ENCODE measurements at places on chromosomes 7 and 10.
A peak's percentile ranks its signal among the peaks of the same experiment; 100 is the strongest.

DNA sequence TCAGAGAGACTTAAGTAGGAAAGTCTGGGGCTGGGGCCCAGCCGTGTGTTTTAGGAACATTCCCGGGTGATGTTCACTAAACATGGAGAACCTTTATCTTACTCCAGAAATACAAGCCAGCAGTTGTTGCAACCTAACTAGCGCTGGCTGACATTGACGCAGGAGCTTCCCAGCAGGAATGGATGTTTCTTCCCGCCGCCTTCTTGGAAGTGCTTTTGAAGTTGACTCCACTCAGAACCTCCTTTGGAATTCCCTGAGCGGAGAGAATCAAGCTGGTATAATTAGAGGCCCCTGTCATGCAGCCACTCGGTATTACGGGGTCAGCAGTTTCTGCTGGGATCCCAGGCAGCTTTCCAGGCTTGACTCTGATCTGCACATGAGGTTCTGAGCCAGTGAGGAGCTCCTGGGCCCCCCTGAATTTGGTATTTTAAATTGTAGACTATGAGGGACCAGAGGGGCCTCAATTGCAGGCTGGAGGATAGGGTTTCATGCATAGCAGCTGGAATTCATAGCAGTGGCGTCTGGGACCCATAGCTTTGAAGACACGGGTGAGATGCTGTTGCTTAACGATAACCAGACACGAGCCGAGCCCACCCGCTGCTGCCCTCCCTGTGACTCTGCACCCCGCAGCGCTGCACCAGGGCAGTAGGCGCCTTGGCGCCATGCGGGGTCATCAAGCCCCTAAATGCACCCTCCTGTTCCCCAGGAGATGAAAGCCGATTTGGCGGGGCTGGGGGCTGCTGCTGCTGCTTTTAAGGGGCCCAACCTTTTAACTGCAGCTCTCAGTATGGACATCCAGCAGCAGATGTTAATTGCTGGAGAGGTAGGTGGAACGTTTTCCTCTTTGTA, 61.8 kb downstream of the EEPD1 start:
- no peak for DNase-seq

- no peak for DNase-seq
Measured at GRCh38 chr10:53839440-53840039, 961.5 kb downstream of the PCDH15 start.

DNA sequence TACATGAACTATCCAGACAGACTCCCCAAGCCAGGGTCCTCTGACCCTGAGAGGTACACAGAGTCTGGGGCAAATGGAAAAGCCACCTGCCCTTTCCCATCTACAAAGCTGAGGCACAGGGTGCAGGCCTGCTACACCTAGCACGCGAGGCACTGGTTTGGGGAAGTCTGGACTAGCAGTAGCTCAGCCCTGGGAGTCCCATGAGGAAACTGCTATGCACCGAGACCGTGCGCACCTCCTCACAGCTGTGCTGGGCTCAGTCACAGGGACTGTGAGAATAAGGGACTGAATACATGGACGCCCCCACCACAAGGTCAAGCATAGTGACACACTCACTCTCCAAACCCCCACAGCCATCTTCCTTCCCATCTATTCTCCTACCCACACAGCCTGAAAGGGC, 8.2 kb downstream of the MAT1A start:
- no peak for DNase-seq

DNA sequence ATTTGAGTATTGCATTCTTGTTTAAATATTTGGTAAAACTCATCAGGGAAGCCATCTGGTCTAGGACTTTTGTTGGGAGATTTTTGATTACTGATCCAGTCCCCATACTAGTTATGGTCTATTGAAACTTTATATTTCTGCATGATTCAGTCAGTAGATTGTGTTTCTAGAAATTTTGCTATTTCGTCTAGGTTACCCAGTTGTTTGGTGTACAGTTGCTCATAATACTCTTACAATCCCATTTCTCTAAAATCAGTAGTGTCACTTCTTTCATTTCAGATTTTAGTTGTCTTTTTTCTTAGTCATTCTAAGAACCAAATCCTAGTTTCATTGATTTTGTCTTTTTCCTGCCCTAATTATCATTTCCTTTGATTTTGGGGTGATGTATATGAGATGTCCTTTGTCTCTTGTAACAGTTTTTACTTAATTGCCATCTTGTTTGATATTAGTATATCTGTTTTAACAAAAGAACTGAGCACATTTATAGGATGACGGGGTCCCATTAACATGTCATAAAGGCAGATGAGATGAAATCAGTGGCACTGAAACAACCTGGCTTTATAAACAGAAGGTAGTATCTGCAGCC, 7.9 kb downstream of the MALSU1 start:
- DNase-seq, result no peak

- DNase-seq, result peak; percentile 67
Measured at GRCh38 chr7:76358011-76358480, 745 bp downstream of the YWHAG start.

DNA sequence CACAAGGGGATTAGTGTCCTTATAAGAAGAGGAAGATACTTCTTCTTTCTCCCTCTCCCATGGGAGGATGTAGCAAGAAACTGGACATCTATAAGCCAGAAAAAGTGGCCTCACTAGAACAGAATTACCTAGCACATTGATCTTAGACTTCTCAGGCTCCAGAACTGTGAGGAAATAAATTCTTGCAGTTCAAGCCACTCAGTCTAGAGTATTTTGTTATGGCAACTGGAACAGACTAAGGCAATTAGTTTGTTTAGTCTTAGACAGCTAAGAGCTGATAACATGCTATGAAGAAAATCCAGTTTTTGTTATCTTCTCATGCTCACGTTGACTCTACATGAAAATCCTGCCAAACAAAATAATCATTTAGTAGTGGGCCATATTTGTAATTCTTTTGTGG, 627.6 kb upstream of the PHF14 start:
- DNase-seq, result no peak

GRCh38 chr7:43954524-43955228, 28.4 kb downstream of the UBE2D4 start:
- DNase-seq, result peak; percentile 35

DNA sequence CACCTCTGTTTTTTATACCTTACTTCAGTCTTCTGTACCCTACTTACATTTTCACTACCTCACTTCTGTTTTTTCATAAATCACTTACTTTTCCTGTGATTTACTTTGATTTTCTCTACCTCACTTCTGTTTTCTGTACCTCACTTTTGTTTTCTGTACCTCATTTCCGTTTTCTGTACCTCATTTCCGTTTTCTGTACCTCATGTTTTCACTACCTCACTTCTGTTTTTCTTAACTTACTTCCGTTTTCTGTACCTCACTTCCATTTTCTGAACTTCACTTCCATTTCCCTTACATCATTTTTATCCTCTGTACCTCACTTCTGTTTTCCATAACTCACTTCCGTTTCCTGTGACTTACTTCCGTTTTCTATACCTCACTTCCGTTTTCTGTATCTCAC, 492.0 kb upstream of the AKR1E2 start:
- no peak for DNase-seq

GRCh38 chr7:43198016-43198415, 85.6 kb downstream of the HECW1 start:
- no peak for DNase-seq

DNA sequence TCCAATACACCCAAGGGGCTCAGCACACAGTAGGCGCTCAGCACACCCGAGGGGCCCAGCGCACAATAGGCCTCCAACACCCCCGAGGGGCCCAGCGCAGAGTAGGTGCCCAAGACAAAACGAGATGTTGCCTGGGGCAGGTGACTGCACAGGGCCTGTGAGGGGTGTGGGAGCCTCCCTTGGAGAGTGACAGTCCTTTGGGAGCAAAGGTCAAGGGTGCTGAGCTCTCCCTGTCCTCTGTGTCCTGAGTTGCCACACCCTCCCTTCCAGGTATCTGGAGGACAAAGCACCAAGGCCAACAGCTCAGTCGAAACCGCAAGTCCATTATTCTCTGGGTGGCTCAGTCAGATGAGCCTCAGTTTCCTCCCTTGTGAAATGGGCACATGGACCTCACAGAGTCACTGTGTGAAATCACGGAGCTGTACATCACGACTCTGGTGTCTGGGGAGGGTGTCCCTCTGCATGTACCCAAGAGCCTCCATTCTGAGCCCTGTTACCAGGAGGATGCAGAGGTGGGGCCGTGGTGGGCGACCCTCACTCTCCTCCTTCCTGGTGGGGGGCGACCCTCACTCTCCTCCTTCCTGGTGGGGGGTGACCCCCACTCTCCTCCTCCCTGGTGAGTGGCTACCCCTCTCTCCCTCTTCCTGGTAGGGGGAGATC, 81.3 kb downstream of the FOXL3 start:
- DNase-seq, result peak; percentile 33

- DNase-seq, result no peak
Measured at GRCh38 chr7:3229904-3230470, 71.1 kb upstream of the SDK1 start.

- no peak for DNase-seq
Measured at GRCh38 chr10:104349623-104350126, 4.0 kb upstream of the CFAP58 start.

DNA sequence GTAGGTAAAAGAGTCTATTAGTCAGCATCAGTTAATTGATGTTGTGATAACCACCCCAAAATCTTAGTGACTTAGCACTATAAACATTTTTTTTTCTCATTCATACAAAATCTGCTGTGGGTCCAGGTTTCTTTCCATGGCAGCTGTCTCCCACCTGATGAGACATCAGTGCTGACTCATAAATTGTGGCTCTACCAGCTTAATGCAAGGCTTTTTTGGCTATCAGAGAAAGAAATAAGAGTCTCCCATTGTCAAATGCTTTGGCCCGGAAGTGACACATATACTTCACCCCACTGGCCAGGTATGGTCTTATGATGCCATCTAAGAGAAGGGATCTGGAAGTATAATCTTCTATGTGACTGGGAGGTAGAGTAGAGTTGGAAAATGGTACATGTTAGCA, 14.5 kb downstream of the DNAJB9 start:
- DNase-seq, result no peak

DNA sequence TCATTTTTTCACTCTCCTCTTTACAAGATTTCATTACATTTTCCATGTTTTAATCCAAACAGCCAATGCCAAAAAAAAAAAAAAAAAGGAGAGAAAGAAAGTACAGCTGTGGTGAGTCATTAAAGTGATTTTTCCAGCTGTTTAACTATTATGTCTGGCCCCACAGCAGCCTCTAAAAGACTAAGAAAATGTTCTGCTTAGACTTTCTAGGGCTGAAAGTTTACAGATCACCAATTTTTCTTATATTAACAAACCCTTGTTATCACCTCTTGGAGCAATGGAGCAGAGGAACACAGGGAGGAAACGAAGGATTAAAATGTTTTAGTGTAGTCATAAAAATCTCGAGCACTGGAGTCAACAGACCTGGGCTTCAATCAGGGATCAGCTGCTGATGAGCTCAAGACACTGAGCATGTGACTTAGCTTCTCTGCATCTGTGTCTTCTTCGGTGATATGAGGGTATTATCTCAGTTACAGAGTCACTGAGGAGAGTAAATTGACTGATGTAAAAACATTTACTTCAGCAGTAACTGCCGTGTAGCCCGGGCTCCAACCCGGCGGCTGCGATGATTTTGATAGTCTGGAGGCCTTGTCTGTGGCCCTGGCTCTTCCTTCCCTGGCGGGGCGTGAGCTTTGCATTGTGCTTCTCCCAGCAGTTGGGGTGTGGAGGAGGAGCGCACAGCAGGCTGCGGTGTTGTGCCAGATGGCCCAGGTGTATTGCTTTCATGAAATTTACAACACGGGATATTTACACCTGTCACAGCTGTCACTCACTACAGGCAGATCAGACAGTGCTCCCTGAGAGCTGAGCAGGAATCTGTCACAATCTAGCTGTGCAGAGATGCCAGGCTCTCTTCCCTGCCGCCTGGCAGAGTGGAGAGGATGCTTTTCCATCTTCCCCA, 298.3 kb upstream of the FZD8 start:
- no peak for DNase-seq

DNA sequence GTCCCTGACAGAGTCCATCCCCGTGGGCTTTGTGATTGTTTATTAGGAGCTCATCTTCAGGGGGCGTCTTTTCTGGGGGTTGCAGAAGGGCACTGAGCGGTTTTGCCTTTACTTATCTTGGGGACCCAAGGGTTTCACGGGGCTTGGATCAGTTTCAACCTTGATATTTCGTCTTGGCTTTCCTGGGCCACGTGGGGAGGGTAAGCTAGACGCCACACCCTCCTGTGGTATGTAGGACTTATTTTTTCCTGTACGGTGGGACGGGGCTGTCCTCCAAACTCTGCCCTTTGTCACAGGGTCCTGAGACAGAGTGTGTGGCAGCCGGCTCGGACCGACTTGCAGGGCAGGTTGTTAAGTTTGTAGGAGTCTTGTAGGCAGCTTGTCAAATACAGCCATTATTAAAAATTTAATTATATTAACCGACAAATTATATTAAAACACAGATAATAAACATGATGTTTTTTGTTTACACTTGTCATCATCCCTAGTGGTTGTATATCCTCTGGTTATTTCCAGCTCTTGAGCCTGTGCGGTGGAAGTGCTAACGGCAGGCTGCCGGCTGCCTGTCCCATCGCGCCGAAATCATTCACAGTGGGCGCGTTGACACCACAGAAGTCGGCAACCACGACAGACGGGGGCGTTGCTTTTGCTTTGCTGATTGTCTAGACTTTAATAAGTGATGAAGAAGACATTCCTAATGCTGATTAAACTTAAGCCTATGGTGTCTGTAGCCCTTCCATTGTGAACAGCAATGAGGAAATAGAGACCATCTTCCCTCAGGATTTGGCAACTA, 193.2 kb downstream of the DNAJB6 start:
- no peak for DNase-seq

DNA sequence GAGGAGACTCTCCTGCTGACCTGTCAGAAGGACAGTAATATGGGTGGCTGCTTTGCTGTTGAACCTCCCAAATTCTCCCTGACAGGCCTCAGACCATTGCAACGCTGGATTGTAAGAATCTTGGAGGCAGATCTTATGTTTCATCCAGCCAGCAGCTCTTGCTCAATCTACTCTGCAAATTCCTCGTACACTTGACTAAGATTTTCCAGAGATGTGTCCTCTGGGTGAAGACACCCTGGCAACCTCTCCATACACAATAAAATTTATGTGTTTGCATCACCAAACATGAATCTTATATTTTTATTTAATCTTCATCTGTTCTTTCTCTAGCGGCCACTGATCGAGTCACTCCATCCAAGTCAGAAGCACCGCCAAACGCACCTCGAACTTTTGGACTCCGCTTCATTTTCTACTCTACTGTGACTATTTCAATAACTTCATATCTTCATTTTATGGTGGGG, 623.1 kb downstream of the ACTR3B start:
- no peak for DNase-seq

GRCh38 chr10:105262666-105263065, 621.6 kb downstream of the SORCS3 start:
- no peak for DNase-seq

GRCh38 chr7:10225275-10225674, 748.4 kb upstream of the PHF14 start:
- no peak for DNase-seq

DNA sequence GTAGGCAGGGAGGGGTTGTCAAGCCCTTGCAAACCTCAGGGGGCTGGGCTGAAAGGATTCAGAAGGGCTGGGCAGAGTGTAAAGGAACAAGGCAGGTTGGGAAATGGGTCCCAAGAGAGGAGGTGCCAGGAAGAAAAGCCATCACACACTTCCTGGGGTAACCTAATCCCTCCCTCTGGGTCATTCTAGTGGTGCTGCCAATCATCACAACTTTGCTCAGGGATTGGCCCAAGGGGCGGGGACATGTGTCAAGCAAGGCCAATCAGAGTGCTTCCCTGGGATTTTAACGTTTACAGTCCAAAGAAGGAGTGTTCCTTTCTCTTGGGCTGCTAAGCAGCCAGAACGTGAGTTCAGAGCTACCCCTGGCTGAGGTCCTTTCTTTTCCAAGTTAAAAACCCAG, 57.1 kb upstream of the NPTX2 start:
- DNase-seq, result no peak

Measured in activated CD4-positive, alpha-beta T cell treated with anti-CD3 and anti-CD28 coated beads for 48 hours (primary cell).